AML-193 (cell line): ENCODE measurements at places on chromosomes 7 and 10.

DNA sequence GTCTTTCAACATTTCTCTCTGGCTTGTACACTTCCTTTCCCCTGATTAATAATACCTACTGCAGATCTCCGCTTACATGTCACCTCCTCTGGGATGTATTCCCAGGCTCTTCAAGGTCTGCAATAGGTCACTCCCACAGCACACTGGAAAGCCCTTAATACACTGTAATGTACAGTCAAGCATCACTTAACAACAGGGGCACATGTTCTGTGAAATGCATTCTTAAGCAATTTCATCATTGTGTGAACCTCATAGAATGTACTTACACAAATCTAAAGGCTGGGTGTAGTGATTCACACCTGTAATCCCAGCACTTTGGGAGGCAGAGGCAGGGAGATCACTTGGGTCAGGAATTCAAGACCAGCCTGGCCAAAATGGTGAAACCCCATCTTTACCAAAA lies 1.9 kb downstream of the COX15 start:
- DNase-seq = no peak

- DNase-seq = no peak
These were observed at the start of gene PROSER2 for GRCh38 chr10:11823122-11823988. PROSER2 (plus strand) TSS chr10:11823356; CDS start chr10:11852078, 28,722 bp downstream.

- no peak for DNase-seq
These were observed 5.2 kb upstream of the MALRD1 start for GRCh38 chr10:19043431-19043830.

- no peak for DNase-seq
These were observed 36.6 kb upstream of the DUSP5 start for GRCh38 chr10:110461088-110461487.

DNA sequence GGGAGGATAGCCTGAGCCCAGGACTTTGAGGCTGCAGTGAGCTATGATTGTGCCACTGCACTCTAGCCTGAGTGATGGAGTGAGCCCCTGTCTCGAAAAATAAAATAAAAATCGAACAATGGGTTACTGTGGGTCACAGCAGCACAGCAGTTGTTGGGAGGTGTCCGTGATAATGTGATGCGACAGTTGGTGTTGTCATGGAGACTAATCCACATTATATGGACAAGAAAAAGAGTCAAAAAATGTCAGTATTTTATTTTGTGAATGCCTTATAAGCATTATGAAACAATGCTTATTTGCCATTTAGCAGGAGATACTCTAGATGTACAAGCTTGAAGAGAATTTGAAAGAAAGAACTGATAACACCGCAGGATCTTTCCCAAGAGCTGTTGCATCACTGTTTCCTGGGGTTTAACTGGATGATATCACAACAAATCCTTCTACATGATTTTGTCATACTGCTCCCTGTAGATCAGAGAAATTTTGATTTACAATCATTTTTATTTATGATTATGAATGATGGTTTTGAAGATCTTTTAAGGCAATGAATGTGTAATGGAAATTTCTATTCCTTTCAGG lies 195.4 kb downstream of the BAMBI start:
- no peak for DNase-seq

- no peak for DNase-seq
These were observed 98.1 kb upstream of the RSU1 start for GRCh38 chr10:16915300-16915699.

GRCh38 chr7:157712666-157713235 lies 375.9 kb downstream of the DNAJB6 start:
- no peak for DNase-seq

GRCh38 chr7:132436121-132436520 lies 140.1 kb downstream of the PLXNA4 start:
- DNase-seq = no peak

GRCh38 chr7:130366564-130366963 lies 13.7 kb upstream of the CPA1 start:
- DNase-seq = no peak

DNA sequence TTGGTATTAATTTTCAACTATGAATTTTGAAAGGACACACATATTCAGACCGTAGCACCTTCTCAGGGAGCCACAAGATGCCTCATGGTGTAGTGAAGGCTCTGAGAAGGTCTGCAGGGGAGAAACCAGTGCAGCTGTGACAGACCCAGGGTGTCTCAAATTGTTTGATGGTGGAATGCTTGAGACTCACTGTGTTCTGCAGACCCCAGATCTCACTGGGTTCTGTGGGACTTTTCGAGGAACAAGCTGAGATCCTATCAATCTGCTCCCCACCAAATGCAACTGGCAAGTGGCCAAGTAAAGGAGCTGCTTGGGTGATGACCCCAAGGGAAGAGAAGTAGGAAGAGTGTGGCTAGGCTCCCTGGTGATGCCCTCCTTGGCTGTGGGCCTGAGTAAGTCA lies 130.5 kb upstream of the UNC5B start:
- DNase-seq = no peak
